ENCODE measurements at places on chromosomes 5 and 9. TPM values are rescaled to one million over a fixed set of nuclear protein-coding genes. Genes with fewer than 3 reads are reported as not detected.

The CENPK gene
- 97.1 TPM for total RNA-seq

The PCDHGC4 gene
- total RNA-seq: 0.22 TPM

The APBA1 gene
- 0.21 TPM for total RNA-seq

The CDH9 gene
- total RNA-seq: not detected

The NRARP gene
- total RNA-seq: 0.40 TPM

- no peak for DNase-seq
These were observed 277.9 kb upstream of the MSX2 start for GRCh38 chr5:174446446-174446845.

DNA sequence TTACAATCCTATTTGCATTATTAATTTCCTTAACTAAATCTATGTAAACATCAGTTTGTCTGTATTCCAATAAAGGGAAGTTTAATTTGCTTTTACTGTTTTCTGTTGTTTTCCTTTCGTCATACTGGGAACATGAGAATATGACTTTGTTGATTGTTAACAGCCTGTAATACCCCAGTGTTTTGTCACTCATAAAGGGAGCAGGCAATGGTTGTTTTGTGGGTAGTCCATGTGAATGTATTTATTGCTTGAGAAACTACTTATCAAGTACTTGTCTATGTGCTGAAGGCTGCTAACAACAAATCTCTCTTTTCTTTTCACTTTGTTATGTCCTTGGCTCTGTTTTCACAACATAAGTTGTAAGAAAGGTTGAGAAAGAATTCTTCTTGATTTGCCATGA, 1070.2 kb upstream of the ACO1 start:
- DNase-seq: no peak

DNA sequence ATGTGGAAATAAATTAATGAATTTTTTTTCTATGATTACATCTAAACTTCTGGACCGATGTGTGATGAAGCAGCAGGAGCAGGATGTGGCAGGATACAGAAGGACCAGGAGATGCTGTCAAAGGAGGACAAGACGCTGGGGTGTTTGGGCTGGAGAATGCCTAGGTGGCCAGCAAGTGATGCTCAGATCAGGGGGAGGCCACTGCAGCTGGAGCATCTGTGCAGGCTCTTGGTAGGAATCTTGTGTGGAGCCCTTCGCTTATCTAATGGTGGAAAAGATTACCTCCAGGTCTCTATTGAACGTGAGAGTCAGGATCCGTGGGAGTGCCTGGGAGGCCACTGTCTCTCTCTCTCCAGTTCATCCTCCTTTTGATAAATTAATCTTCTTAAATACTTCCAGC, 79.8 kb downstream of the MRPL36 start:
- no peak for DNase-seq

- no peak for DNase-seq
These were observed 38.6 kb downstream of the RALGPS1 start for GRCh38 chr9:126953041-126953809.

GRCh38 chr5:92003806-92004205, 620.7 kb upstream of the ARRDC3 start:
- DNase-seq: no peak

- DNase-seq: no peak
These were observed 25.1 kb downstream of the ZNF618 start for GRCh38 chr9:113901221-113901688.

DNA sequence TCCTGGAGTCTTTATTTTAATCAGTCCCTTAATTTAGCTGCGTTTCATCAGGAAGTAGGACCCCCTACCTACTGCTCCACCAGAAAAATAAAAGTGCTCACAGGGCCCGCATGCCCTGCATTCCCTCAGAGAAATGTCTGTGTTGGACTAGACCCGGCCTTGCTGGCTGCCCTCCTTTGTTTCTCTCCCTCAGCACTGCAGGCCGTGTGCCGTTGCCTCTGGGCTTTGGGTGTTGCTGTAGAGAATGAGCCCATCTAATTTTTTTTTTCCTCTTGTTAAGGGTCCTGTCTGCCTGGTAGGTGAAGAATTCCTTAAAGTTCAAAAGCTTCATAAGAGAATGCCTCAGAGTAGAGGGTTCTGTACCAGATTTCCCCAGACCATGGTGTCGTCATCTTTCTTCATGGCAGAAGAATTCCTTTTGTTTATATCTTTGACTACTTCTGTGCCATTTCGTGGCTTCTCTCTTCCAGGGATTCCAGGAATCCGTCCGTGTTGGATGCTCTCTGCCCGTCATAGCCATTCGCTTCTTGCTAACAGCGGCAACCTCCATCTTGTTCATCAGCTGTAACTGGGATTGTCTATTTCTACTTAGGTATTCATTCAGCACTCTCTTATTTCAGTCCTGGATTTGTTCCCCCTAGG, 49.8 kb upstream of the ANGPTL2 start:
- DNase-seq: no peak

- no peak for DNase-seq
These were observed 70.1 kb upstream of the MAN2A1 start for GRCh38 chr5:109619606-109620005.

- peak; percentile 51 for DNase-seq
These were observed 42.1 kb upstream of the MAST4 start for GRCh38 chr5:66553916-66554575.

- DNase-seq: no peak
These were observed 48.1 kb downstream of the KCNV2 start for GRCh38 chr9:2765250-2765880.
